ENCODE measurements at places on chromosomes 1 and 21.

- peak; percentile 28 for DNase-seq
Observed at GRCh38 chr1:1144122-1144842, 28.4 kb upstream of the C1orf159 start.

GRCh38 chr1:230633469-230633868 lies 8.8 kb upstream of the COG2 start:
- no peak for DNase-seq

GRCh38 chr1:29055160-29055559 lies 68.5 kb downstream of the TMEM200B start:
- no peak for DNase-seq

- DNase-seq, result no peak
Observed at GRCh38 chr1:28102189-28102588, 13.8 kb upstream of the EYA3 start.

DNA sequence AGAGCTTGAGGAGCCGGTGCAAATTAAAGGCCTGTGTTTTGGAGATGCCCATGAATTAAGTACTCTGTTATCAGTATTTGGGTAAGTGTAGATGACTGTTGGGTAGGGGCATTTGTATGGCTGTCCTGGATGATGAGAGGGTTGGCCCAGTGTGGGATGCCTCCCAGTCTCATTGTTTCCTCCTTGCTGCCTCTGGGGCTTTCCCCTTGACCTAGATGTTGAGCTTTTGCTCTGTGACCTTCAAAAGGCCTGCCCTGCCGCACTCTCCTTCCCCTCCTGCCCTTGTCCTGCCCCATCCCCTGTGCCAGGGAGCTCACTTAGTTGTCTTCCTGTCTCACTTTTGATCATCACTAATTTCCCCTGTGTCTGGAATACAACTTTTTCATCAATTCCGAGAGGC lies 10.0 kb downstream of the GALNT2 start:
- DNase-seq, result no peak

DNA sequence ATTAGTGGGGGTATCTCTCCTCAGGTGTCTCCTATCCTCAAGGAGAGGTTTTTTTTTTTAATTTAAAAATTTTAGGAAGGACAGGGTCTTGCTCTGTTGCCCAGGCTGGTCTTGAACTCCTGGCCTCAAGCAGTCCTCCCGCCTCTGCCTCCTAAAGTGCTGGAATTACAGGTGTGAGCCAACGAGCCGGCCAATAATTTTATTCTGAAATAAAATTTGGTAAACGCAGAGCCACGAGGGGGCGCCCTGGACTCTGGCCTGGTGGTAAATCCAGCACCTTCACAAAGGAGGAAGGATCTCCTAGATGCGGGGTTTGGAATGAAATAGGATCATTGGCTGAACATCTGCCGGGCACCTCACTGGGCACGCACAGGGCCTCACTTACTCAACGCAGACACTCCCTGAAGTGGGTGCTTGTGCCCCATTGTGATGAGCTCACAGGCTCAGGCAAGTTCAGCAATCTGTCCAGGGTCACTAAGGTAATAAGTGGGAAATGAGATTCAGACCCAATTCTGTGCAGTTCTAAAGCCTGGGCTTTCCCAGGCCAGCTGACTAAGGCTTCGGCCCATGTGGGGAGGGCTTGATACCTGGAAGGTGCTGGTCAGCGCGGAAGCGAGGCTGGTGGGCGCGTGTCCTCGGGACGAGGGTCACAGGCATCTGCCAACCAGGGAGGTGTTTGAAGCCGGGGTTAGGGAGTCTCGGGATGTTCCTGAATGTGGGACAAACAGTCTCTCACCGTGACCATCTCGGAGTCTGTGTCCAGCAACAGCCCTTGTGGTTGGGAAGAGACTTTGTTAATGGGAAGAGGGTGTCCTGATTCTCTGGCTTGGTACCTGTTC lies 32.7 kb upstream of the ETV3 start:
- DNase-seq, result no peak

GRCh38 chr1:8154621-8155052 lies 128.5 kb upstream of the ERRFI1 start:
- no peak for DNase-seq

Data from activated gamma-delta T cell treated with anti-CD3 and anti-CD28 coated beads, Interleukin-2, amount 50 U/mL, for 16 hours (primary cell).